ENCODE measurements at places on chromosomes 7 and 10.

GRCh38 chr7:85061456-85061855 lies 125.4 kb downstream of the SEMA3D start:
- H3K4me1 ChIP-seq = no peaks in the 10 kb centered on the region
- H3K27ac ChIP-seq = no peak overlapping the region
- H3K4me3 ChIP-seq = no peak overlapping the region
- H3K36me3 ChIP-seq = no peaks in the 10 kb centered on the region
- DNase-seq = no peak

DNA sequence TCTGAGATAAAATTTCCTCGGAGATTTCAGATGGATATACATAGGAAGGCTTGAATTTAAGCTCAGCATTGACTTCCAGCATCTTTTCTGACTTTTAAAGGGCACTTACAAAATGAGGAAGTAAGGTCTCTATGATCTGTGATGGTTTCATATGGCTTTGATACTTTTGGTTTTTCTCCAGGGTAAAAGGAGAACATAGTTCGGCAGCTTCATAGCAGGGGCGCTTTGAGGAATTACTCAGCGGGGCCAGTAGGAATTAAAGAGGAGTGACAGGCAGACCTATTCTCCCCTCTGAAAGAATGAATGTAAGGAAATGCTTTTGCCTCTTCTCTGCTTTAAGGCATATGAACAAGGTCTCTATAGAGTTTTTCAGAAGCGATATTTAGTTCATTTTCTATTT lies 80.0 kb upstream of the PCDH15 start:
- no peaks in the 10 kb centered on the region for H3K4me1 ChIP-seq
- H3K36me3 ChIP-seq = no peaks in the 10 kb centered on the region
- no peaks in the 10 kb centered on the region for H3K27me3 ChIP-seq
- no peak for DNase-seq
- no peak overlapping the region for H3K4me3 ChIP-seq

DNA sequence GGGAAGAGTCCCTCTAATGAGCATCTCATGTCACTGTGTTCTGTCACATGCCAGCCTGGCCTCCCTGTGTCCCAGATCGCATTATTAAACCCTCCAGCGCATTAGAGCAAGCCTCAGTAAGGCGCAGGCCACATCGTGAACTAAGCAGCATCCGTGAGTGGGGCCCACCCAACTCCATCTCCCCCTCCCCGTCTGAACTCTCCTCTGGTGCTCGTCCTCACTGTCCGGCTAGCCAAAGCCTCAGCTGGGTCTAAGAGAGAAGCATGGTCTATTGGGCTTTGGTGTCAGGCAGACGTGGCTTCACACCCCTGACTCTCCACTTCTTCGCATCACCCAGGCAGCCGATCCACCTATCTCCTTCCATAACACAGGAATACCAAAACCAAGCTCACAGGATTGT lies 164.7 kb upstream of the LANCL2 start:
- no peak overlapping the region for H3K4me3 ChIP-seq
- no peak overlapping the region for H3K27ac ChIP-seq
- H3K4me1 ChIP-seq = no peaks in the 10 kb centered on the region
- H3K36me3 ChIP-seq = no peaks in the 10 kb centered on the region
- no peak for DNase-seq
- no peaks in the 10 kb centered on the region for H3K27me3 ChIP-seq

- H3K27ac ChIP-seq = no peak overlapping the region
- peaks cover 5% of the 10 kb centered on the region for H3K4me1 ChIP-seq
- H3K27me3 ChIP-seq = no peaks in the 10 kb centered on the region
- no peak overlapping the region for H3K4me3 ChIP-seq
- no peak for DNase-seq
Measured at GRCh38 chr10:122301055-122301810, 30.1 kb downstream of the BTBD16 start.

DNA sequence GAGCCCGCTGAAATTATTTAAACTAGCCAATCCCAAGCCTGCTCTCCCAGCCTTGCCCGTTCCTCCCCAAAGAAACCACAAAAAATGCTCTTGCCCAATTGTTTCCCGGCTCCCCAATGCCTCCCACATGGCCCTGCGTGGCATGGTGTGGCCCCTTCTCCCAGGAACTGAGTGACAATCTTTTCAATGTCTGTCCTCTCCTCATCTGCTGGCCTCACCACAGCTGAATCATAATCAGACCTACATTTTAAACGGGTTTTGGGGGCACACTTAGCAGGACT lies 201.5 kb downstream of the PRPF18 start:
- H3K27me3 ChIP-seq = no peaks in the 10 kb centered on the region
- H3K27ac ChIP-seq = peak overlapping the region; percentile 6
- no peak for DNase-seq
- no peaks in the 10 kb centered on the region for H3K36me3 ChIP-seq
- no peak overlapping the region for H3K4me3 ChIP-seq

DNA sequence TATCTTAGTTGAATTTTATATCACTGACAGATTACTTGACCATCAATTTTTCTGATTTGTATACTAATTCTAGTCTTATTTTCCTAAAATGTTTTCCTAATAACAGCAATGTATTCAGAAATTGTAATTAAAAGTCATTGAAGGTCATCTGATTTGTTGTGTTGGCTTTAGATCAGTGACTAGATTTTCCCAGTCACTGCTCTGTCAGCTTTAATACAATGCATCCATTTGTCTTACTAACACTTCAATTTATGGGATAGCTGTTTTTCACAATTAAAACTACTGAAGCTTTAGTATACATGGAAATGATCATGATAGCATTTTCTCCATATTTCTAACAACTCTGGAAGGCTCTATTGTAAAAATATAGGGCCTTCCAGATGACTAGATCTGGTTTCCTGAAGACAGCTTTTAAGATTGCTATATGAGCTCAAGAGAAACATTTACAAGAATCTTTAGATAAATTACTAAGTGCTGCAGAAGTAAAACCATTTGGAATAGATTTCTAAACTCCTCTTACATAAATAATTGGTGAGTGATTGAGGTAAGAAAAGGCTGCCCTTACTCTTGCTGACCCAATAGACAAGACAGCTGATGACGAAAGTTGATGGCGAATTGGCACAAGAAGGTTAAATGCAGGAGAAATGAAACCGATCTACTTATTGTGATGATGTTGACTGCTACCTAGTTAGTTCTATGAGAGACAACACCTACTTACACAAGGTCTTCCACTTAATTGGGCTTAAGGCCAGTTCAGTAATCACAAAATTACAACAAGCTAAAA lies 74.1 kb downstream of the LRRTM3 start:
- H3K27me3 ChIP-seq = no peaks in the 10 kb centered on the region
- H3K4me1 ChIP-seq = no peaks in the 10 kb centered on the region
- no peak for DNase-seq
- no peaks in the 10 kb centered on the region for H3K36me3 ChIP-seq
- H3K27ac ChIP-seq = no peak overlapping the region

GRCh38 chr7:22251281-22251680 lies 105.7 kb downstream of the RAPGEF5 start:
- H3K4me3 ChIP-seq = no peak overlapping the region
- no peaks in the 10 kb centered on the region for H3K27me3 ChIP-seq
- no peak for DNase-seq
- H3K4me1 ChIP-seq = no peaks in the 10 kb centered on the region

DNA sequence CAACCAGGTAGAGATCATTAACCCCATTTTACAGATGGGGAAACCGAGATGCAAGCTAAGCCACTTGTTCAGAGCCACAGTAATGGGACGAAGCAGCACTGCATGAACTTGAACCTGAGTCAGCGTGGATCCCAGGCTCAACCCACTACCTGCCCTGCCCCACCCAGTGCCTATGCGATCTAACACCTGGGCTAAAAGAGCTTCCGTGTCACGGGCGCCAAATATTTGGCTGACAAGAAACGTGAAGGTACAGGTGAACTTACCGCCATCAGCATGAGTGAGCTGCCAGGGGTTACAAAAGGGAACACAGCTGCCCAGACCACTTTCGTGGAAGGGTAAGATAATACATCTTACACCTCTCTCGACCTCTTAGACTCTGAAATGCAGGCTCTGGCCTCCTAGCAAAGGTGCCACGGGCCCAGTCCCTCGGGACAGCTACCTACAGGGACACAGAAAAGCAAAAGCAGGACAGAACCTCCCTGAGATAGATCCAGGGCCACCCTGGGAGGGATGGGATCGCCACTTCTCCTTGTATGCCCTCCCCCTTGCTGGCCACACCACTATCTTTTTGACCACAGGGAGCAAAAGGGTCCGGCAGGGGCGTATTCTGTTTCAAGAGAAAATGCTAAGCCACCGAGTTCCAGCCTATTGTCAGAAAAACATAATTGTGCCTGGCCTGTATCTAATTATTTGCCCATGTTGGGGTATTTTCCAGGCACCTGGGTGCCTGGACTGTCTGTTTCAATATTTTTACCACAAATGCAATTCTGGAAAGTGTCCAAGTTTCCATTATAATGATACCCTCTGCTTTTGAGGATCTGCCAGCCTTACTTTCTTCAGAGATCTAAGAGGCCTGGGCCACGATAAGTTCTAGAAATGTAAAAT lies 6.4 kb downstream of the CHST15 start:
- no peak overlapping the region for H3K27ac ChIP-seq
- peaks cover 16% of the 10 kb centered on the region for H3K27me3 ChIP-seq
- DNase-seq = no peak
- H3K36me3 ChIP-seq = no peaks in the 10 kb centered on the region

DNA sequence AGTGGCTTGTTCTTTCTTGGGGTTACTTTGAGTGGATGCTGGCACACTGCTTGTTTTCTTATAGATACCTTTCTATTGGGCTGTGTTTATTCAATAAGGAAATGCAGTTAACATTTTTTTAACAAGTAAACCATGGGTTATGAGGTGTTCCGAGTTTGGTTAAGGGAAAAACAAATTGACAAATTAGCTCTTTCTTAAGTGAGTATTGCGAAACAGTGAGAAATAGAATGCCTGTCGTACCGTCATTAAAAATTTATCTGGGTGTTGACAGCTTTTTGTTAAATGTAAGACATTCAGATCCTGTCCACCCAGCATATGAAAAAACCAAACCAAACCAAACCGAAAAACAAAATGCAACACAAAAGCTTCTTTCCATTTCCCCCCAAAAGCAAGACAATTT lies 6.2 kb downstream of the CUX1 start:
- no peak overlapping the region for H3K4me3 ChIP-seq
- peaks cover 4% of the 10 kb centered on the region for H3K4me1 ChIP-seq
- H3K36me3 ChIP-seq = peaks cover 1% of the 10 kb centered on the region
- DNase-seq = no peak
- no peak overlapping the region for H3K27ac ChIP-seq

DNA sequence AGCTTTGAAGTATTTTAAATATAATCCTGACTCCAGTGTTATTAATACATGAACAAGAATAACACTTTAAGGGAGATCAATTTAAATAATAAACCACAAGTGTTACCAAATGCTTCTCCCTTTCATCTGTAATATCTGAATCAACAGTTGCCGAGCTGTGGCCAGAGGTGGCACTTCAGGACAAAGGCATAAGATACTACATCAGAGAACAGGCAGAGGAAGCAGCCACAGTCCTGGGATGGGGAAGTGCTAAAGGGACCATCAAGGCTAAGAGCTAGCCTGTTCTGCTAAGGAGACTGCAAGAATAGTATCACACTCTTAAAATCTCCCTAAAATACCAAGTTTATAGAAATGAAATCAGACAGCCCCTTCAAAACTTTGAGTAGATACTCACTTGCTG lies 378.2 kb upstream of the PRKCQ start:
- H3K27ac ChIP-seq = no peak overlapping the region
- H3K27me3 ChIP-seq = 0 out of 2 replicates have a peak, but pooled peaks cover 2% of the 10 kb centered on the region
- no peak for DNase-seq
- no peak overlapping the region for H3K4me3 ChIP-seq
- H3K36me3 ChIP-seq = no peaks in the 10 kb centered on the region

GRCh38 chr7:24949884-24950283 lies 30.1 kb downstream of the OSBPL3 start:
- DNase-seq = no peak
- H3K36me3 ChIP-seq = no peaks in the 10 kb centered on the region

- H3K27ac ChIP-seq = peak overlapping the region; percentile 98
- peak overlapping the region; percentile 67 for H3K4me3 ChIP-seq
- no peaks in the 10 kb centered on the region for H3K27me3 ChIP-seq
- peaks cover 60% of the 10 kb centered on the region for H3K4me1 ChIP-seq
- H3K36me3 ChIP-seq = no peaks in the 10 kb centered on the region
- no peak for DNase-seq
Measured at GRCh38 chr7:106070567-106071254, 41.4 kb downstream of the SYPL1 start.

GRCh38 chr10:11223507-11224140 lies 206.0 kb downstream of the CELF2 start:
- no peaks in the 10 kb centered on the region for H3K27me3 ChIP-seq
- no peak for DNase-seq
- H3K27ac ChIP-seq = no peak overlapping the region
- H3K36me3 ChIP-seq = peaks cover 17% of the 10 kb centered on the region
- peaks cover 43% of the 10 kb centered on the region for H3K4me1 ChIP-seq
- H3K4me3 ChIP-seq = no peak overlapping the region

DNA sequence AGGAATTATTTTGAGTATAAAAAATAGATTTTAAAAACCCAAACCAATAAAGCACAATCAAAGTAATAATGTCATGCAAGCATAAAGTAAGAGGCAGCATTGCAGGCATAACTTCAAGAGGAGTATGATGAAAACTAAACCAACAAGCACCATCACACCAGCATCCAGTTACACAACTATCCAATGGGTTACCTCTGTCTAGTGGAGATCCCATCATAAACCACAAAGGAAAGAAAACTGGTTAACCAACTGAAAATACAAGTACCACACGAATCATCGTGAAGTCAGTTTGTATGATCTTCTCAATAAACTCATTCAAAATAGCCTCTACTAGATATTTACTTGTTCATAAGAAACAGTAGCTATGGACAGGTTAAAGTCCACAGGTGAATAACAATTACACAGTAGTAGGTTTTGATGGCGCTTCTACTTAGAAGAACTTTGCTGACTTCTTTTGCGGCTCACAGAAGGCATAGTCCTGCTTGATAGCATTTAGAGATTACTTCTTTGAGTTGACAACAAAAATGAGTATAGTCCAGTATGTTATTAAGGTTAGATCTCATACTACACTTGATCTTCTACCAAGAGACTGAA lies 116.6 kb downstream of the MICU1 start:
- H3K27me3 ChIP-seq = no peaks in the 10 kb centered on the region
- DNase-seq = no peak
- no peaks in the 10 kb centered on the region for H3K36me3 ChIP-seq
- no peaks in the 10 kb centered on the region for H3K4me1 ChIP-seq
- H3K27ac ChIP-seq = no peak overlapping the region
- H3K4me3 ChIP-seq = no peak overlapping the region

DNA sequence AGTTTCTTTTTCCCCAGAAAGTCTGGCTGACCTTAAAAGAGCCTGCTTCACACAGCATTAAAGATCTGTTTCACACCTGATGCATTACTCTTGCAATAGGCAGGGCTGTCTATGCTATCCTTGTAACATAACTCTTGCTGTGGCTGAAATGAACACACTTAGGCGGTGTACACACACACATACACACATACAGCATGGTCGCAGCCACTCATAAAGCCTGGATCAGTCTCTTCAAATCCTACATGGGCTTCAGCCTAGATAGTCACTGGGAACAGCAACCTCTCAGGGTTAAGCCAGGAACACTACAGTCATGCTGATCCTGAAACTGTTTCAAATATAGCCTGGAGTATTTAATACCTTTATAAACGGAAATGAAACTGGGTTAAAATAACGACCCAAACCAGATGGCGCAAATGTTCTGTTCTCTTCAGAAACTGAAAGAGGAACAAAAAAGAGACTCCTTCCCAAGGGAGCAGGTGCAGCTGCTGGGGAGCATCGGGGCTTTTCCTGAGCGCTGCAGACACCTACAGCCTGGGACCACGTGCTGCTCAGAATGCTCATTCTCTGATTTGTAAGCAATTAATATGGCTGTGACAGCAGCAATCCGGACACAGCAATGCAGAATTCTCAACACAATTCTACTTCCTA lies 61.0 kb upstream of the SFMBT2 start:
- no peaks in the 10 kb centered on the region for H3K36me3 ChIP-seq
- peak overlapping the region; percentile 51 for H3K4me3 ChIP-seq
- peaks cover 67% of the 10 kb centered on the region for H3K4me1 ChIP-seq
- peak; percentile 98 for DNase-seq
- no peaks in the 10 kb centered on the region for H3K27me3 ChIP-seq

All from GM12878 (cell line).